Motor neuron (in vitro differentiated cells): ENCODE measurements at places on chromosomes 4 and X. TPM values are rescaled to one million over a fixed set of nuclear protein-coding genes. Genes with fewer than 3 reads are reported as not detected.

- ATAC-seq: no peak
Observed at GRCh38 chr4:143354990-143355389, 18.3 kb downstream of the GAB1 start.

GRCh38 chr4:125624951-125625350 lies 310.2 kb downstream of the FAT4 start:
- no peak for ATAC-seq

GRCh38 chr4:74267998-74268606 lies 40.2 kb upstream of the EPGN start:
- peak; percentile 20 for ATAC-seq

DNA sequence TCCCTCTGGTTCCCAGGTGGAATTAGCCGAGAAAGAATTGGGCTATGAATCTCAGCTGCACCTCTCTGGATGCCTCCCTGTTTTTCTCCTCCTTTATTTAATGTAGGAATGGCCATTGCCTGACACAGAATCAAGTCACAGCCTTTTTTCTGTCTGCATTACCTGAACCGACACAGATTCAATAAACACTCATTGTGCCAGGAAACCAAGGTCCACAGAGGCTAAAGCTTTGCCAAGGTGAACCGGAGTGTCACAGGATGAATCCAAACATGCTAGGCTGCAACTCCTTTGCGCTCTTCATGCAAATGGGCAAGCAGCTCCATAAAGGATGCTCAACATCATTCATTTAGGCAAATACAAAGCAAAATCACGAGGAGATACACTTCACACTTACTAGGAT lies 199.8 kb upstream of the AGTR2 start:
- no peak for ATAC-seq

DNA sequence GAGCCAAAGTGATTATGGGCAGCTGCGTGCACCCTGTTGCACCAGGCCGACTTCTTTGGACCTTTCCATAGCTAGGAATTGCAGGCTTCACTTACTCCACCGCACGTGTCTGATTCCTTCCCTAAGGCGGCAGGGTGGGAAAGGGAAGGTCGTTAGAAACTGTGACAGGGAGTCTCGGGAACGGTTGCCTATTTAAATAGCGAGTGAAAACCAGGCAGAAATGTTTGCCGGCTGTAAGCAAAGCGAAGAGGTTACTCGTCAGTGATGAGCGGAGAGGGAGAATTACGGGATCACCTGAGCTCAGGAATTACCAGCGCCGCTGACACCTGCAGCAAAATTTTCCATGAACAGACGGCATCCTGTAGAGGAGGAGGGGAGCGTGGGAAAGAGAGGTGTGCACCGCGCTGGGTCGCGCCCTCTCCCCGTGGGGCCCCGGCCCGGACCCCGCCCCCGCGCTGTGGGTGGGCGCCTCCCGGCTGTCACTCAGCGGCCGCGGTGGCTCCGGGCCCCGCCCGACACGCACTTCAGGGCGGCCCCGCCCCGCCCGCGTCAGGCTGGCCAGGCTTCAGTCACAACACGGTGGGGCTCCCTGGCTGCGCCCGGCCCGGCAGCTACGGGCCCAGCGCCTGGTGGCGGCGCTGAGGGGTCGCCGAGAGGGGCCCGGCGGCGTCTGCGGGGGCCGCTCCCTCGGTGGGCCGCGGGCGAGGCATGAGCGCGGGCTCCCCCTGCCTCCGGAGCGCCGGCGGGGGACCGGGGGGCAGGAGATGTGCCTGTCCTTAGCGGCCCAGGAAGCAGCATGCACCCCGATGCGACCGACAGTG lies at the start of gene SNX25:
SNX25 (plus strand) TSS at position 568 of the 821 bp plus-strand sequence; CDS start at position 797, 229 bp downstream.
- ATAC-seq: peak; percentile 93

GRCh38 chr4:8272472-8273428 lies 3.2 kb downstream of the HTRA3 start:
- ATAC-seq: no peak

- ATAC-seq: no peak
Observed at GRCh38 chrX:96480081-96480480, 204.6 kb upstream of the DIAPH2 start.

- ATAC-seq: peak; percentile 85
Observed at GRCh38 chr4:79650794-79651431, 242.9 kb upstream of the GK2 start.

DNA sequence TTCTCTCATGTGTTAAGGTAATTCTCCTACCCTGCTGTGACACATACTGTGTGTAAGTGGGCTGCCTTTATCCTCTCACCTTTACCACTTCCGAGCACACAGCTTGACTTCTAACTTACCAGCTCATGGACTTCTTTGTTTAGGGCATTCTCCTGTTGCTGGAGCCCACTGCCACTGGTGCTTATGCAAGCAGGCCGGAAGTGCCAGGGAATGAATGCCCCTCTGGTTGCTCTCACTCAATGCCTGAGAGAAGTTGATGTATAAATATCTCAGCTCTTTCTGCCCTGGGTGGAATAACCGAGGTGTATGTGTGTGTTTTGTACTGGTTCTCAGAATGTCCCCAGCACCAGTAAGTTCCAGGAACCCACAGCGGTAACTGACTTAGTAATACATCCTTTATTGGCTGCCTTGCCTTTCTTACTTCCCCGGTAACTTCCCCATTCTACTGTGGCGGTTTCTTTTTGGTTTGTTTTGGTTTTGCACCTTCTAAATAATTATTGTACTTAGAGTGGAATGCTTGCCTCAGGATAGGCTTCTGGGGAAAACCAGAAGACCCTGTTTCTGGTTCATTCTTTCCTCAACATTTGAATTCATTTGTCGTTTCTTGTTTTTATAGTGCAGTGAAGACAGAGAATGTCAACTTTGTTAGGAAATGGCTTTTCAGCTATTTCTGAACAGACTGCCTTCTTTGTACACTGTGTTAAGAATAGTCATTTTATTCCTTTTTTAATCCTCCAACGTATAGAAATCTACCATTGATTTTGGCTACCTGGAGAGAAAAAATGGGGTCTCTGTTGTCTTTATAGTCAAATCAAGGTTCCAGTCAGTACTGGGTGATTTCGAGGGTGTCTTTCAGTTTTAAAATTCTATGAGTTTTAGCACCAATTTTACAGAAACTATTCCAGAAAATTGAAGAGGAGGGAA lies 45.4 kb downstream of the CXorf58 start:
- no peak for ATAC-seq

DNA sequence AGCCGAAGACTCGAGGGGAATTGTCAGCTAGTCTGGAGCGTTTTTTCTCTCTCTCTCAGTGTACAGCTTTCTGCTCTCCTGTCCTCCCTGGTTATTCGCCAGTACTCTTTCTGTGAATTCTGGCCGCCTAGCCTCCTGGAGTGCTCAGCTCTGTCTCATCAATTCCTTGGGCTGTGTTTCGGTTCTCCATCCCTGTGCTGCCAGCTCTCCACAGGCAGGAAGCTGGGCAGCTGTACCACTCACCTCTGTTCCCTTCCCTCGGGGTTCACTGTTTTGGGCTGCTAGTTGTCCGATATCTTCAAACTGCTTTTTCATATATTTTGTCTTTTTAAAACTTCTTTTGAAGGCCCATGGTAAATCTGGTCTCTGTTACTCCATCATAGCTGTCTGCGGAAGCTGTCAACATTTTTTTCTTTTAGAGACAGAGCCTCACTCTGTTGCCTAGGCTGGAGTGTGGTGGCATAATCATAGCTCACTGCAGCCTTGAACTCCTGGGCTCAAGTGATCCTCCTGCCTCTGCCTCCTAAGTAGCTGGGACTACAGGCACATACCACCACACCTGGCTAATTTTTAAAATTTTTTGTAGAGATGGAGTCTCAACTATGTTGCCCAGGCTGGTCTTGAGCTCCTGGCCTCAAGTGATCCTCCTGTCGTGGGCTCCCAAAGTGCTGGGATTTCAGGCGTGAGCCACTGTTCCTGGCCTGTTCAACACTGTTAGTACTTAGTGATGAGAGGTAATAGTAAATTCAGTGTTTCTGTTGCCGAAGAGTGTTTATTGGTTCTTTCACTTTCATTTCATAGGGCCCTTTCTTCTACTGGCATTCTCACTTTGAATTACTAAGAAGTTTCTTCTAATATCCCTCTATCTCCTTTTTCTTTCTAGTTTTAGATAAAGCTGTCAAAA lies 18.6 kb downstream of the ZCCHC4 start:
- ATAC-seq: no peak

DNA sequence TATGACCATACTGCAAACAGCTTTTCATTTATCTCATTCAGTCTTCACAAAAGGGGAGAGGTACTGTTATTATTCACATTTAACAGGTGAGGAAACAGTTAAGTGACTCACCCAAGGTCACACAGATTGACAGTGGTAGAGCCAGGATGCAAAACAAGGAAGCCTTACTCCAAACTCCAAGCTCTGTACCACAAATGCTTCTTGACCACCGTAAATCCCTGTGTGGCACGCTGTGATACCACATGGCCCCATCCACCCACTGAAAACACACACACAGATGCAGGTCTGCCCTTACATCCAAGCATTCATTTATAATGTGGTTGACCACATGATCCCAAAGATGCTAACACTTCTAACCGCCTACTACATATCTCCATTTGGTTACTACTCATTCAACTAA lies 129.5 kb downstream of the TSPAN5 start:
- ATAC-seq: no peak

CXorf49 gene
- total RNA-seq: not detected in 2 replicates

ASB9 gene
- total RNA-seq: not detected in 2 replicates

GPC3 gene
- 2.1 and 2.7 TPM in 2 replicates for total RNA-seq

NSUN7 gene
- 2.0 and 2.2 TPM in 2 replicates for total RNA-seq

FGFR3 gene
- total RNA-seq: 36.4 and 39.4 TPM in 2 replicates

VCX3A gene
- total RNA-seq: not detected in 2 replicates

SPOCK3 gene
- total RNA-seq: 42.2 and 42.5 TPM in 2 replicates

CLIC2 gene
- total RNA-seq: 0.27 and 0.31 TPM in 2 replicates
